ENCODE measurements at places on chromosomes 3 and 15.

GRCh38 chr3:144036498-144036897 is 64.9 kb downstream of the DIPK2A start:
- no peak for DNase-seq

- no peak for DNase-seq
These were observed 27.7 kb upstream of the LRRN1 start for GRCh38 chr3:3771567-3771966.

DNA sequence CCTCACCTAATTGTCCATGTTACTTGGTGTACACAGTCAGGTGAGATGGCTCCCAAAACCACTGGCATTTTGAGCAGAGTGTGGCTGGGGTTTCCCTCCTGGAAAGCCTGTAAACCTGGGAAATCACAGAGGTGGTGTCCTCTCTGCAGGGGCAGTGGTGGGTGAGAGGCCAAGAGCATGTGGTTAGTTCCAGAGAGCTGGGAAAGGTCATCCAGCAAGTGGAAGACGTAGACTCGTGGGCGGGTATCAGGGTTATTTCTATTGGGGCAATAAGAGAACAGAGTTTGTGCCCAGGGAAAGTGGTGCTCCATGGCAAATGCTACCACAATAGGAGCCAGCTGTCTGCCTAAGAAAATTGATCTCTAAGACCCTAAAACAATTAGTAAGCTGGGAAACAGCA is 44.6 kb upstream of the LIMD1 start:
- no peak for DNase-seq

- no peak for DNase-seq
These were observed 384 bp upstream of the LEKR1 start for GRCh38 chr3:156825795-156826143.

- no peak for DNase-seq
These were observed at the start of gene FURIN for GRCh38 chr15:90868261-90868689. TSS of gene FURIN (plus strand) at chr15:90868588. CDS start at chr15:90875741, 7,153 bp downstream.

GRCh38 chr15:53555226-53555625 is 204.2 kb downstream of the WDR72 start:
- DNase-seq: no peak

- no peak for DNase-seq
These were observed 25.9 kb downstream of the SNX33 start for GRCh38 chr15:75673426-75674235.

- no peak for DNase-seq
These were observed 281.6 kb upstream of the STT3B start for GRCh38 chr3:31251083-31251482.

All from GM12892 (cell line).